NCI-H1417 treated with DMSO at 0.1 percent for 48 hours (cell line): ENCODE measurements at places on chromosomes 12 and 14.

DNA sequence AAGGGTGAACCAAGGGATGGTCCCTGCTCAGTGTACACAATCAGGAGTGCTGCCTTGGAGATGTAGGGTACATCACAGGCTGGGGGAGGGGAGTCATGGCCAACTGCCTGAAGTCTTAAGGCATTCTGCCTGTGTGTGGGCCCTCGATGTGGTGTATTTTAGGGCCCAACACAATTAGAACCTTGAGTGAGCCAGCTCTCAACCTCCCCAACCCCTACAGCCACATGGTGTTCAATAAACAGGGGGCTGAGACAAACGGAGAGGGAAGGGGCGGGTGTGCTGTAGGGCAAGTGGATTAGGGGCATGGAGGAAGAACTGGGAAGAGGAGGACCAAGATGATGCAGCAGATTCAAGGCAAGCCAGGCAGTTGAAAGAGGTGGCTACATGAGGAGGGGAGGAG, 8.6 kb upstream of the CHD4 start:
- no peak for DNase-seq

GRCh38 chr12:124369055-124369826, 74.3 kb downstream of the RFLNA start:
- DNase-seq, result no peak

DNA sequence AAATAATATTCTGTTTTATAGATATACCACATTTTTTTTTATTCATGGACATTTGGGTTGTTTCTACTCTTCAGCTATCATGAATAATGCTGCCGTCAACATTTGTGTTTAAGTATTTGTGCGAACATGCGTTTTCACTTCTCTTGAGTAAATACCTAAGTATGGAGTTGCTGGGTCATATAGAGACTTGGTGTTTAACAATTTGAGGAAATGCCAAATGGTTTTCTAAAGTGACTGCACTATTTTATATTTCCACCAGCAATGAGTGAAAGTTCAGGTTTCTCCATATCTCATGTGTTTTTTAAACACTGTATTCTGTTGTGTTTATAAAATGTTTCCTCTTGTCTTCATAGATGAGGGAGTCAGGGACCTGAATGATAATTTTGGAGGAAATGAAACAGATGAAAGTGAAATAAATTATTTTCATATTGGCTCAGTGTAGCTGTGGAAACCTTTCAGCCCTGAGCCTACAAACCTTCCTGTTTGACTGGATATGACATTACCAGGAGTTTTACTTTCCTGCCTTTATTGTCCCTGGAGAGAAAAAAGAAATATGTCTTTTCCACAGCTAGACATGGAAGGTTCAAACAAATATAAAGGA, 26.3 kb downstream of the DAAM1 start:
- DNase-seq, result no peak

DNA sequence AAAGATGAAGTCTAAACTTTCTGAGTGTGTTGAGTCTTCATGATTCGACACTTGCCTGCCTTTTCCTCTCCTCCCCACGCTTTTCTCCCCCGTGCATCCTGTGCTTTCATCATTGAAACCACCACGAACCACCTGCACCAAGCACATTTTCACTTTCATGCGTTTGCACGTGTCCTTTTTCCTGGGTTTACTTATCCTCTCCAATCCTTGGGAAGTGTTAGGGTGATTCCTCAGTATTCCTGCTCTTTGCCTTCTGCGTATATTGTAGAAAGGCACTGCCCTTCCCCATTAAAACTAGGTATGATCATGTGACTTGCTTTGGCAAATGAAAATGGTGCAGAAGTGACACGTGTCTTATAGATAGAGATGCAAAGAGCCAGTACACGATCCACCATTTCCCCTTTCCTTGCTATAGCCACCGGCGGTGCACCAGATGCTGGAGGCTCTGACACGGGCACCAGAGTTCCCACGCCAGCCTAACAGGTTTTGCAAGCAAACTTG, 106.6 kb downstream of the BRMS1L start:
- no peak for DNase-seq

DNA sequence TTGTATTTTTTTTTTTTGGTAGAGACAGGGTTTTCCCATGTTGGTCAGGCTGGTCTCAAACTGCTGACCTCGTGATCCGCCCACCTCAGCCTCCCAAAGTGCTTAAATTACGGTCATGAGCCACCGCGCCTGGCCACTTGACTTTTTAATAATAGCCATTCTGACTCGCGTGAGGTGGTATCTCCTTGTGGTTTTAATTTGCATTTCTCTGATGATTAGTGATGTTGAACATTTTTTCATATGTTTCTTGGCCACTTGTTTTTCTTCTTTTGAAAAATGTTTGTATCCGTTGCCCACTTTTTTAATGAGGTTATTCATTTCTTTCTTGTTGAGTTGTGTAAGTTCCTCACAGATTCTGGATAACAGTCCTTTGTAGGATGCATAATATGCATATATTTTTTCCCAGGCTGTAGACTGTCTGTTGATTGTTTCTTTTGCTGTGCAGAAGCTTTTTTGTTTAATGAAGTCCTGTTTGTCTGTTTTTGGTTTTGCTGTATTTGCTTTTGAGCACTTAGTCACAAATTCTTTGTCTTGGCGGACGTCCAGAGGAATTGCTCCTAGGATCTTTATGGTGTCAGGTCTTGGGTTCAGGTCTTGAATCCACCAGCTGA, 10.3 kb upstream of the PGAM5 start:
- DNase-seq, result no peak

- DNase-seq, result no peak
Measured at GRCh38 chr14:99535448-99535847, 54.2 kb downstream of the CCNK start.

DNA sequence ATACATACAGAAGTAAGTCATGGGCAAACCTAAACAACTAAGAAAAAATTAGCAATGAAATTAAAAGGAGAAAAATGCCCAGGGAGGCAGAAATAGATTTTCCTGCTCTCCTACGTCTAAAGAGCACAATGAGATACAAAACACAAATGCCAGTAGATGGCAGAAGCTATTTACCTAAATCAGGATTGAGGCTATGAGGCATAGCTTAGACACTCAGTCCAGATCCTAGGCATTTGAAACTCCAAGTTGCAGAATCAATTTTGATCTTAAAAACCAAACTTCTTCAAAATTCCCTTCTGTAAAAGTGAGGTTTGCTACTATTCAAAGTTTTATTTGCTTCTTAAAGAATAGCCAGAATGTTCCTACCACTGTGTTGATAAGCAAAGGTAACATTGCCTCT, 368.6 kb downstream of the DAD1 start:
- no peak for DNase-seq

- no peak for DNase-seq
Measured at GRCh38 chr14:104676130-104676693, 13.2 kb upstream of the INF2 start.

DNA sequence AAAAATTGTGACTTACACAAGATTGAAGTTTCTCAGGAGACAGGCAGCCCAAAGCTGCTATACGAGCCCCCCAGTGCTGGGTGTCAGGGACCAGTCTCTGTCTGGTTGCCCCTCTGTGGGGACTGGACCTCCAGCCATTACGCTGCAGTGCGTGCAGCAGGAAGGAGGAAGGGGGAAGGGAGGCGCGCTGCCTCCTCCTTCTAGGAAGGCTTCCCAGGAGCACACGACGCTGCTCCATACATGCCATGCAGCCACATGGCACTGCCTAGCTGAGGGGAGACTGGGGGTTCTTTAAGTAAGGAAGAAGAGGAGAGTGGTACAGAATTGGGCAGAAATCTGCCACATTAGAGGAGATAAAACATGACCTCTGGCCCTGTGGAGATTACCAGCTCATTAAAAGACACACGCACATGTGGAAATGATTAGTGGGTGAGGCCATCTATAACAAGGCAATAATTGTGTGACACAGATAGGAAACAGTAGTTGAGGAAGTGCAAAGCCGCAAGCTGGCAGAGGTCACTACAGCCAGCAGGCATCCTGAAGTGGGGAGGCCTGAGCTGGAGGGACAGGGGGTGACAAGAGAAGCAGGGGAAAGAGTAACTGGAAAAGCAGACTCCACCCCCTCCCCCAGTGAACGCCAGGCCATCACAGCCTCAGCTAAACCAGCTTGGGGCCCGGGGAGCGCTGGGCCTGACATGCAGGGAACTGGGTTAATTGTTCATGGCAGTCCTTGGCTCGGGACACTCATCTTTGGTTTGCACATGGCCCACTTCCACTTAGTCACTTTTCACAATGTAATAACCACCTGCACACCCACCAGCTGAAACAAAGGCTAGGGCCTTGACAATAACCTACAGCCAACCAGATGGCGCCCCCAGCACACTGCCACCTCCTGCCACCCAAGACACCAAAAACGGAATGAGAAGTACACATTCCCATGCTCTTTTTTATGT, 39.6 kb downstream of the CCDC88C start:
- no peak for DNase-seq

DNA sequence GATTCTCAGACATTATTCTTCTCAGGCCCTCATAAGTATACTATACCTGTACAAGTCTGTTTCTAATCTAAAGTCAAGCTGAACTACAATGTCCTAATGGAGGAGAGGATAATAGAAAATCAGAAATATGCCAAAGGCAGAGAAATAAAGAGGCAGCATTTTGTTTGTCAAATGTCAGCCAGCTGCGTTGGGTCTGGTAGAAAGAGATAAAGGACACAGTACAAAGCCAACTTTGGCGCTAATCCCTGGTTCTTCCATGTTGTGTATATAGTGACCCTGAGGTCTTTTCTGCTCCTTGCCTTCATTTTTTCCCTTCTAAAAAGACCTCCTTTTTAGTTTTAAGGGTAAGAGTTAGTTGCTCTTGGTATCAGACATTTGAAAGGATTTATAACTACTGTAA, 103.1 kb downstream of the PRICKLE1 start:
- no peak for DNase-seq

DNA sequence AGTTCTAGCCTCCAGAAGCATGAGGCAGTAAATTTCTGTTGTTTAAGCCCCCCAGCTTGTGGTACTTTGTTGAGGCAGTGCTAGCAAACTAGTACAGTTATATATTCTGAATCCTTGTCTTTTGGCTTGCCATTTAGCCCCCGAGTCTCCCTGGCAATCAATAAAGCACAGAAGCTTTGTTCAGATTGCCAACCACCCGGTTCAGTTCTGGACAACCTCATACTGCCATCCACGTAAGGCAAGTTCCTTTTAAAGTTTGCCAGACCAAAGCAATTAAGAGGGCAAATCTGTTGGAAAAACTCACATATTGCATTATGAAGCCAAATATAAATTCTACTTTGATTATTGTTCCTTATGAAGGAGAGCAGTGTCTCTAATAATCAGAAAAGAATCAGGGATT, 67.1 kb downstream of the RERG start:
- DNase-seq, result no peak

DNA sequence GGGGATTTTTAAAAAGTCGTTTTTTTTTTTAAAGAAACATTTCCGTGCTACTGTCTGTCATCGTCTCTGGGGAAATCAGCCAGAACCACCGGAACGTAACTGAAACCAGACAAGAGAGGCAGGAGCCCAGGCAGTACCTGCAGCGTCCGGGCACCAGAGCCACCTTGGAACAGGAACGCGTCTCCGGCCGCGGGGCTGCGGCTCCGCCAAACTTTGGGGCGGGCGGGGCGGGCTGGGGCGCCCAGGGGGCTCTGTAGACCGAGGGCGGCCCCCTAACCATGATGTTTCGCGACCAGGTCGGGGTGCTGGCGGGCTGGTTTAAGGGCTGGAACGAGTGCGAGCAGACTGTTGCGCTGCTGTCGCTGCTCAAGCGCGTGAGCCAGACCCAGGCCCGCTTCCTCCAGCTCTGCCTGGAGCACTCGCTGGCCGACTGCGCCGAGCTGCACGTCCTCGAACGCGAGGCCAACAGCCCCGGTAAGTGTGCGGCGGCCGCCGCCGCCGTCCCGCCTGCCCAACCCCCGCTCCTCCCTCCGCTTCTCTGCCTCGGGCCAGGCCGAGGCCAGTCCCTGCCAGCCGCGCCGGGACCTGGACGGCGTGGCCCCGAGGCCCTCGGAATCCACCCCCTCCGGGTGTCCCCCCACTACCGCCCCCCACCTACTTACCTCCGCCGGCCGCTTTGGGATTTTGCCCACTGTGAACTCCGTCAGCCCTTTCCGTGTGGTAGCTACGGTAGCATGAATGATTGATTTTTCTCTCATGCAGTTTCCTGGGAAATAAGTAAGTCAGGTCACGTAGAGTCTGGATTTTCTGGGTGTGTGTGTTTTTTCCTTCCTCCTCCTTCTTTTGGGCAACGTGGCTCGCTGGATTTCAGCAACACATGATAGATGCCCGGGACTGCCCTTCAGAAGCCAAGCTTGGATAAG, 972 bp downstream of the SAMD4A start:
- DNase-seq, result no peak

GRCh38 chr12:65022960-65023359, 98.1 kb downstream of the WIF1 start:
- DNase-seq, result no peak

DNA sequence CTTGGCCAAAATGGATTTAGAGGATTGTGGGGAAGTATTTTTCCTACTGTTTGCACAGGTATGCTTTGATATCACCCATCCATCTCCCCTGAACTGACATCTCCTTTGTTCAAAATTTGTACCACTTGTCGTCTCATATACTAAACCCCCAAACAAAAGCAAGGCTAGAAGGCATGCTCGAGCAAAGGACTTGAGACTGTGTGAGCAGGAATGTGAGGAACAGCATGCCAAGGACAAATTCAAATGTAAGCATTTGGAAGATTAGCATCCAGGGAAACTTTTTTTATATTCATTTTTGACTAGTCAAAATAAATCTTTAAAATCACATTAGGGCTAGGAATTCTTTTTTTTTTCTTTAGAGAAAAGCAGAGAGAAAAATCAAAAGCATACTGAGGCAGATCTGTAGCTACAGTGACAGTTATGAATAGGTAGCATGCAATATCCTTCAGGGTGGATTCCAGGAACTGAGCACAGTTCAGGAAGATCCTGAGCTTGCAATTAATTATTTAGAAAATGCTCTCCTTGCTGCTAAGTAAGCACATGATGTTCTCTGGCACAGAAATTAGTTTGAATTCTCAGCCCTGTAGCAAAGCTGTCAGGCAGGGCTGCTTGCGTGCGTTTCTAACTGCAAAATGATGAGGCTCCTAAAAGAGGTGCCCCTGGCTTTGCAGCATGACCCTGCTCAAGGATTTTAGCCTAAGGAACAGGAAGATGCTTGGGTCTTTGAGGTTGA, 327.7 kb downstream of the LRIG3 start:
- no peak for DNase-seq

GRCh38 chr12:80400571-80400991, 43.5 kb upstream of the PTPRQ start:
- no peak for DNase-seq

DNA sequence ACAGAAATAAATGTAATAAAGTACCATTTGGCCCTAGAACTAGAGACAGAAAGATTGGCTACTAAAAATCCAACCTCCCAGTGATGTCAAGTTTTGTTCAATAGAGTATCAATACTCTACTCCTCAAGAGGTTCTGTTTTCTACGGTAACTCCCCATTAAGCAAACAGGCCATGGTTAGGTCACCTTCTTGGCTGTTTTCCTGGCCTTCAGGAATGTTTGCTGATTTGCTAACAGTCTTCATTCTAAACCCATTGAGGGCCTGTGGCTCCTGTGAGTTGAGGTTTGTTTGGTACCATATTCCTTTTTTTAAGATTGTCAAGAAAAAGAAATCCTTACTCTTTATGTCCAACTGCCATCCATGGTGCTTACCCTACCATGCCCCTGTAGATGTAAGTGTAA, 1022.0 kb upstream of the TMEM132C start:
- DNase-seq, result no peak
